Tibial nerve (tissue), 4 donors: ENCODE measurements at places on chromosomes 1 and 21. TPM values are rescaled to one million over a fixed set of nuclear protein-coding genes. Genes with fewer than 3 reads are reported as not detected.

The F5 gene
- total RNA-seq = 0.98 TPM

GRCh38 chr1:219476116-219476515 lies 136.8 kb downstream of the ZC3H11B start:
- DNase-seq = no peak

The RXFP4 gene
- total RNA-seq = not detected

- no peak for DNase-seq
These were observed 20.6 kb upstream of the VTCN1 start for GRCh38 chr1:117231312-117231711.

The PAPPA2 gene
- 0.90 TPM for total RNA-seq

GRCh38 chr21:15908187-15908586 lies 178.4 kb downstream of the USP25 start:
- no peak for DNase-seq

GRCh38 chr1:226125097-226125630 lies 61.4 kb downstream of the ACBD3 start:
- DNase-seq = peak; percentile 91

GRCh38 chr1:162087111-162087510 lies 17.6 kb downstream of the NOS1AP start:
- no peak for DNase-seq

The OMA1 gene
- total RNA-seq = 26.4 TPM

The TCHHL1 gene
- not detected for total RNA-seq
